Liver (tissue), 10 donors: ENCODE measurements at places on chromosomes 5 and 9. TPM values are rescaled to one million over a fixed set of nuclear protein-coding genes. Genes with fewer than 3 reads are reported as not detected.
A peak's percentile ranks its signal among the peaks of the same experiment; 100 is the strongest.

The ACTBL2 gene
- not detected for total RNA-seq

- H3K27ac ChIP-seq = no peak overlapping the region
- no peaks in the 10 kb centered on the region for H3K36me3 ChIP-seq
- H3K4me3 ChIP-seq = no peak overlapping the region
- no peaks in the 10 kb centered on the region for H3K4me1 ChIP-seq
These were observed 41.9 kb downstream of the CFAP90 start for GRCh38 chr5:7808998-7809397.

The SPATA9 gene
- not detected for total RNA-seq

GRCh38 chr9:94919376-94920098 is 193.0 kb downstream of the AOPEP start:
- peaks cover 11% of the 10 kb centered on the region for H3K4me1 ChIP-seq
- H3K27me3 ChIP-seq = no peaks in the 10 kb centered on the region
- H3K27ac ChIP-seq = no peak overlapping the region
- H3K36me3 ChIP-seq = no peaks in the 10 kb centered on the region

The ROR2 gene
- 0.70 TPM for total RNA-seq

DNA sequence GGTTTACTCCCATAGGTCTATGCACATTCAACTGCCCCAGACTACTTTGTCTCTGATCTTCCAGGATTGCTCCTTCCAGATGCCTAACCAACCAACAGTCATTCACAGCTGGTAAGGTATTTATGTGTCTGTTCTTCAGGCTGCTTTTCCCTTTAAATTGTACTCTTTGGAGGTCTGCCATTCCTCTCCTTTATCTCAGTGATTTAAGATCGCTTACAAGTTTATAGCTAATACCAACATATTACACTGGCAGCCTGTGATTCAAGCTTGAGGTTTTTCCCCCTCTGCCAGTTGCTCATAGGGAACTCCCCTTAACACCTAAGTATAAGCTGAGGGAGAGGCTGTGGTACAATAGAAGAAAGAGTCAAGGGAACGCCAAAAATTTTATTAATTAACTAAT is 711.7 kb upstream of the EDIL3 start:
- DNase-seq = no peak
- H3K4me3 ChIP-seq = no peak overlapping the region
- no peaks in the 10 kb centered on the region for H3K27me3 ChIP-seq
- H3K27ac ChIP-seq = no peak overlapping the region

DNA sequence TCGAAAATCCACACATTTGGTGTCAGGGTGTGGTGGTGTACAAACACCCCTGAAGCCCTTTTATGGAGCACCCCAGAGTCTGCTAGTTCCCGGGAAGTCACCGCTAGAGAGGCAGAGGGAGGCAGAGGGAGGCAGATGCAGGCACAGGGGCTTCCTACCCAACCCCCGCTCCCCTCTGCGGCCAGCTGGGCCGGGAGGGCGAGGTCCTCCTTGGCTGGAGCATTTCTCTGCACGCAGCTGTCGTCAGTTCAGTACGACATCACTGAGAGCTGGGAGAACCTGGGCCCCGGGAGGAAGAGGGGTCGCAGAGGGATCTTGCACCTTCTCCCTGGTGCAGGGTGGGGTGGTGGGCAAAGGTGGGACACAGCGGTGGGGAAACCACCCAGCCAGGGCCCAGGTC is 15.8 kb upstream of the UBAC1 start:
- H3K4me3 ChIP-seq = no peak overlapping the region
- no peak for DNase-seq
- H3K27me3 ChIP-seq = no peaks in the 10 kb centered on the region
- H3K36me3 ChIP-seq = no peaks in the 10 kb centered on the region
- H3K27ac ChIP-seq = no peak overlapping the region
- no peaks in the 10 kb centered on the region for H3K4me1 ChIP-seq

- H3K27me3 ChIP-seq = no peaks in the 10 kb centered on the region
- peak overlapping the region; percentile 96 for H3K27ac ChIP-seq
- H3K4me3 ChIP-seq = peak overlapping the region; percentile 96
These were observed 732 bp downstream of the PRKAA1 start for GRCh38 chr5:40797273-40798011.

GRCh38 chr5:173246511-173246910 is 11.5 kb upstream of the NKX2-5 start:
- H3K36me3 ChIP-seq = no peaks in the 10 kb centered on the region
- H3K27ac ChIP-seq = no peak overlapping the region
- H3K4me3 ChIP-seq = no peak overlapping the region
- no peak for DNase-seq

- no peak for DNase-seq
- no peaks in the 10 kb centered on the region for H3K36me3 ChIP-seq
- H3K27me3 ChIP-seq = no peaks in the 10 kb centered on the region
- no peak overlapping the region for H3K27ac ChIP-seq
- H3K4me1 ChIP-seq = no peaks in the 10 kb centered on the region
These were observed 8.5 kb upstream of the C9orf72 start for GRCh38 chr9:27581826-27582225.

DNA sequence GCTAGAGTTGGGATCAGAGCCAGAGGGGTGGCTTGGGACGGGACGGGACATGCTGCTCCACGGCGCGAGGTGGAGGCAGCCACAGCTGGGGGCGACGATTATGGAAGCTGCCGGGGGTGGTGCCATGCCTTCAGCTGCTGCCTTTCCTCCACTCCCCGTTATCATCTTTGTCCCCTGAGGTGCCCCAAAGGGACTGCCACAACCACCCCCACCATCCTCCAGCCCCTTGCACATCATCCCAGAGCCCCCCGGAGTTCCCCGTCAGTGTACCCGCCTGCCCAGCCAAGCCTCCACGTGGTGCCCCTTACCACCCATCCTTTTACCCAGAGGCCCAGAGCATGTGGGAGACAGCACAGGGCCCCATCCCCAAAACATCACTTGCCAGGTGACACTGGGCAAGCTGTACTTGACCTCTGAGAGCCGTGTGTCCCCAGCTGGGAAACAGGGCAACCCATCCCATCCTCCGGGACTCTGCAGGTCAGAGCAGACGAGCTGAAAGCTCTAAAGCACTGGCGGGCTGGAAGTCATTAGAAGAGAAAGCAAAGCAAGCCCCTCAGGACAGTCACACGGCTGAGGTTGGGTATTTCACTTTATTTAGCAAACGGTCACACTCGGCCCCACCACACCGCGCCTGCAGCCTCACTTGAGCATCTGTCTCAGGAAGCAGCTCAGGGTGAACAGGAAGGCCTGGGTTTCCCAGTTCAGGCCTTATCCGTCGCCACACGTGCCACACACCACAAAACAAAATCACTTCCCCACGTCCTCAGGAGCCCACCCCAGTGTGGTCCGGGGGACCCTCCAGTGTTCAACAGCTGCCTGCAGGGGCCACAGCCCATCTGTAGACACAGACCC is 19.5 kb upstream of the MXD3 start:
- peaks cover 3% of the 10 kb centered on the region for H3K4me1 ChIP-seq
- H3K36me3 ChIP-seq = peaks cover 42% of the 10 kb centered on the region
- no peak overlapping the region for H3K4me3 ChIP-seq

GRCh38 chr9:83208065-83208850 is 145.3 kb upstream of the RASEF start:
- no peak for DNase-seq
- H3K4me3 ChIP-seq = no peak overlapping the region
- no peaks in the 10 kb centered on the region for H3K27me3 ChIP-seq
- H3K4me1 ChIP-seq = no peaks in the 10 kb centered on the region

The PCDHB5 gene
- 0.42 TPM for total RNA-seq

GRCh38 chr9:27209034-27209433 is 87.9 kb downstream of the EQTN start:
- no peaks in the 10 kb centered on the region for H3K36me3 ChIP-seq
- H3K27me3 ChIP-seq = no peaks in the 10 kb centered on the region
- no peak for DNase-seq

GRCh38 chr5:179367491-179367890 is 22.2 kb upstream of the ADAMTS2 start:
- DNase-seq = no peak
- no peak overlapping the region for H3K4me3 ChIP-seq
- H3K36me3 ChIP-seq = no peaks in the 10 kb centered on the region
- no peaks in the 10 kb centered on the region for H3K4me1 ChIP-seq
- H3K27ac ChIP-seq = no peak overlapping the region
- no peaks in the 10 kb centered on the region for H3K27me3 ChIP-seq

The IFNA4 gene
- not detected for total RNA-seq

The LECT2 gene
- 72.0 TPM for total RNA-seq

The PCSK5 gene
- 0.93 TPM for total RNA-seq

- no peak overlapping the region for H3K27ac ChIP-seq
- H3K4me1 ChIP-seq = no peaks in the 10 kb centered on the region
- H3K36me3 ChIP-seq = no peaks in the 10 kb centered on the region
- H3K4me3 ChIP-seq = no peak overlapping the region
- no peak for DNase-seq
- H3K27me3 ChIP-seq = no peaks in the 10 kb centered on the region
These were observed 380.5 kb downstream of the RASEF start for GRCh38 chr9:82682431-82682830.

- no peak overlapping the region for H3K27ac ChIP-seq
- H3K27me3 ChIP-seq = no peaks in the 10 kb centered on the region
- H3K4me3 ChIP-seq = no peak overlapping the region
- no peak for DNase-seq
- H3K36me3 ChIP-seq = no peaks in the 10 kb centered on the region
These were observed 79.3 kb downstream of the ARL15 start for GRCh38 chr5:54230936-54231685.

DNA sequence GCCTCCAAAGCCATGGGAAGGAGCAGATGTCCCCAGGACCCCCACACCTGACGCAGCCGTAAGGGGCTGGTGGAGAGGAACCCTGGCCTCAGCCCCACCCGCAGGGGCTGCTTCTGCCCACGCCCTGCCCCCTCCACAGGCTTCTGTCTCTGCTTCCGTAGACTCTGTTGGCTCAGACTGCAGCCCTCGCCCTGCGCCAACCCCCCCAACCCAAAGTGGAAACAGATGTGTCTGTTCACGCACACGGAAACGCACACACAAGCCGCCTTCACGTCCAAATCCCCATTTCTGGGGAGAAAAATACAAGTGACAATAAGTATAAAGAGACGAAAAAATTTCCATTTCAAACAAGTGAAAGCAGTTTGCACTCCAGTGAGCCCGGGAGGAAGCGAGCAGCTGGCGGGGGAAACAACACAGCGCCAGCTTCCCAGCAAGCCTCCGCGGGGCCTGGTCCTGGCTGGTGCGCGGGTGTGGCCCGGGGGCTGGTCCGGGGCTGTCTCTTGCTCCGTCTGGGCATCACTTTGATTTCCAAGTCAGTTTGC is 32.6 kb upstream of the RXRA start:
- H3K4me1 ChIP-seq = peaks cover 12% of the 10 kb centered on the region
- no peaks in the 10 kb centered on the region for H3K36me3 ChIP-seq
- no peak overlapping the region for H3K27ac ChIP-seq
- no peaks in the 10 kb centered on the region for H3K27me3 ChIP-seq
- no peak for DNase-seq

DNA sequence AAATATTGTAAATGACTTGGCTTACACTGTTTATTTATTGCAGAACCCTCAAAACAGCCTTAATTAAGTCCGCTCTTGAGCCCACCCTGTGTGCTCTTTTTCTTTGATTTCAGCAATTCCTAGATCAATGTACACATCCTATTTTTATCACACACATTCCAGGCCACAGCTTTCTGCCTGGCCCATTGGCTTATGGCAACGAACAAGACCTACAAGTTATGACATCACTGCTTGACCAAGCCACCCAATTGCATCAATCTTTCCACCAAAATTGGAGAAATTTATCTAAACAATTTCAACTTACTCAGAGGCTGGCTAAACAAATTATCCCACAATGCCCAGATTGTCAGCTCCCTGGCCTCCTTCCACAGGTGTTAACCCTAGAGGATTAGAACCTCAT is 158.4 kb downstream of the CPLANE1 start:
- H3K27ac ChIP-seq = no peak overlapping the region
- H3K27me3 ChIP-seq = no peaks in the 10 kb centered on the region
- no peaks in the 10 kb centered on the region for H3K36me3 ChIP-seq
- no peak overlapping the region for H3K4me3 ChIP-seq

DNA sequence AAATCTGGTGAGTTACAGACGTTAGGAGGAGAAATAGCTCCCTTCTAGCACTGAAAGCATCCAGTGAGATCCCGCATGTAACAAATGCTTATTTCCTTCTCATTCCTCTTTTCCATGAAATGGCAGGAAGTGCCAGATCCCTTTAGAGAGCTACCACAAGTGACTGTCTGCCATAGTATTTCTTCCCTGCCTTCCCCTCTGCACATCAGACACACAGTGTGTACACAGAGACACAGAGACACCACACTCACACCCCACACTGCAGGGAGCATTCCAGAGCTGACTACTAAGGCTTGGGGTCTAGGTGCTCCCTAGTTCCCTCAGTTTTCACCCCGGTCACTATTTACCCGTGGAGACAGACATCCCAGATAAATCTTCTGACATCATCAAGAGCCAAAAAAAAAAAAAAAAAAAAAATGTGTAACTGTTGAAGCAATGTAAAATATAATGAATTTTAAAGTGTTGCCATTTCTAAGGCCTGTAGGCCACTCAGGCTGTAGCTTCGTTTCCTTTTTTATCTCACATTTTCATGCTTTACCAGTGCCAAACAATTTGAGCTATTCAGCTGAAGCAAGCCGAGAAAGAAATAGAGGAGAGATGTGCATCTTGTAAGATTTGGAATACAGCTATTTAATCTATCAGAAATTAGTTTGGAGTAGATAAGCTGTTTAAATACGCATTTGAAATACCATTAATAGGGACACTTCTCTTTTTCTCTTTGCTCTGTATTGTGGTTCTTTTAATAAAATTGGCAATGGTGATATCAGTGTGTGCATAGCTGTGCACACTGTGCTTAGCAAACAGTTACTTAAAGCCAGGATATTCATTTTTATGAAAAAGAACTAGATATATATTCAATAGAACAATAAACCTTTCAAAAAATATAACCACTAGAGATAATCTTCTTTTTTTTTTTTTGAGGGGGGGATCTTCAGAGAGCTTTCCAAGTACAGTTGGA is 405.5 kb downstream of the PDE4D start:
- no peak overlapping the region for H3K27ac ChIP-seq
- no peaks in the 10 kb centered on the region for H3K4me1 ChIP-seq
- no peak overlapping the region for H3K4me3 ChIP-seq

DNA sequence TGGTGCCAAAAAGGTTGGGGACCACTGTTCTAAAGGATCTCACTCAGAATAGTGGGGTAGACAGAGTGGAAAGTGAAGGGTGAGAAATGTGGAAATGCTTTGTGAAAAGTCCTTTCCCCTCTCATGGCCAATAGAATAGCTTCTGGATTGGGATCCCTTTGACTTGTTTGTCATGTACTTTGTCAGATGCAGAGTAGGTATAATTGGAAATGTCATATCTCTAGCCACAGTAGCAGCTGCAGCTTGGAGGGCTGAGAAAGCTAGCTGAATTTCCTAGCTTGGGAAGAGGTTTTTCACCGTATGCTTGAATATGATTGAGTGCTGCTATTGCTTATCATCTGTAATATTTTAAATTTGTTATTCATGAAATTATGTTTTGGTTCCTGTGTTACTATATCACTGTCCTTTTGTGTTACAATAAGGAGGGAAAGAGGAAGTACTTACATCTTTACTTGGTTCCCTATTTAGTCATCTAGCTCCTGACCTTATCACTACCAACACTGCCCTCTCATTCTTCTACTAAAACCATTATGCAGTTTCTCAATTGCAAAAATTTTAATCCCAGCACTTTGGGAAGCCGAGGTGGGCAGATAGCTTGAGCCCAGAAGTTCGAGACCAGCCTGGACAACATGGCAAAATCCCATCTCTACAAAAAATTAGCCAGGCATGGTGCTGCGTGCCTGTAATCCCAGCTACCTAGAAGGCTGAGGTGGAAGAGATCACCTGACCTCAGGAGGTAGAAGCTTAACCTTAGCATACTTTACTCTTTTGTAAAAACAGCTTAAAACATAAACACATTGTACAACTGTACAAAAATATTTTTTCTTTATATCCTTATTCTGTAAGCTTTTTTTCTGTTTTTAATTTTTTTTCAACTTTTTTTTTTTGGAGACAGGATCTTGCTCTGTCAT is 12.4 kb downstream of the SLC30A5 start:
- H3K4me1 ChIP-seq = no peaks in the 10 kb centered on the region
- H3K36me3 ChIP-seq = peaks cover 34% of the 10 kb centered on the region
- no peak overlapping the region for H3K4me3 ChIP-seq
- no peak for DNase-seq
